ENCODE measurements at places on chromosomes 7 and 10.

DNA sequence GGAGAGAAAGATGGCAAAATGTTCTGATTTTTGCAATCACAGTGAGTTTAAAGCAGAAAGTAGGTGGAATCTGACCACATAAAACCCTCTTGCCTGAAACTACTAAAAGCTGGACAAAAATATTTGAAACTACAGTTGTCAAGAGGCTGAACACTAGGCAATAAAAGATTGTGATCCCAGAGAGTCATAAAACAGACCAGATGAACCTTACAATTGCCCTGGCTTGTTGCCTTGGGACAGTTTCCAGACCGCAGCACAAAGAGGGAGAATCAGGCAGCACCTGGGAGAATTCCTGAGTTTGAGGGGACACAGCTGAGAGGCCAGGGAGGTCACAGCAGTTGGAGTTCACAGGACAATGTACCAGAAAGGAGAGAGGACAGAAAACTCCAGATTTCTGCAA, 107.3 kb upstream of the NANOS1 start:
- no peaks in the 10 kb centered on the region for H3K4me1 ChIP-seq
- H3K27me3 ChIP-seq: peaks cover 10% of the 10 kb centered on the region
- no peaks in the 10 kb centered on the region for H3K36me3 ChIP-seq
- no peak overlapping the region for H3K27ac ChIP-seq

- no peaks in the 10 kb centered on the region for H3K4me1 ChIP-seq
- no peaks in the 10 kb centered on the region for H3K27me3 ChIP-seq
- no peak overlapping the region for H3K27ac ChIP-seq
- peaks cover 36% of the 10 kb centered on the region for H3K36me3 ChIP-seq
These were observed 40.5 kb downstream of the ERCC6 start for GRCh38 chr10:49498425-49498824.

GRCh38 chr7:90536449-90536848, 59.7 kb upstream of the CDK14 start:
- no peak overlapping the region for H3K27ac ChIP-seq
- H3K36me3 ChIP-seq: no peaks in the 10 kb centered on the region
- no peak overlapping the region for H3K4me3 ChIP-seq

- no peaks in the 10 kb centered on the region for H3K36me3 ChIP-seq
- H3K4me3 ChIP-seq: no peak overlapping the region
- no peak for DNase-seq
These were observed 55.9 kb downstream of the FAM241B start for GRCh38 chr10:69685802-69686585.
